ENCODE measurements at places on chromosomes 6 and 20.

DNA sequence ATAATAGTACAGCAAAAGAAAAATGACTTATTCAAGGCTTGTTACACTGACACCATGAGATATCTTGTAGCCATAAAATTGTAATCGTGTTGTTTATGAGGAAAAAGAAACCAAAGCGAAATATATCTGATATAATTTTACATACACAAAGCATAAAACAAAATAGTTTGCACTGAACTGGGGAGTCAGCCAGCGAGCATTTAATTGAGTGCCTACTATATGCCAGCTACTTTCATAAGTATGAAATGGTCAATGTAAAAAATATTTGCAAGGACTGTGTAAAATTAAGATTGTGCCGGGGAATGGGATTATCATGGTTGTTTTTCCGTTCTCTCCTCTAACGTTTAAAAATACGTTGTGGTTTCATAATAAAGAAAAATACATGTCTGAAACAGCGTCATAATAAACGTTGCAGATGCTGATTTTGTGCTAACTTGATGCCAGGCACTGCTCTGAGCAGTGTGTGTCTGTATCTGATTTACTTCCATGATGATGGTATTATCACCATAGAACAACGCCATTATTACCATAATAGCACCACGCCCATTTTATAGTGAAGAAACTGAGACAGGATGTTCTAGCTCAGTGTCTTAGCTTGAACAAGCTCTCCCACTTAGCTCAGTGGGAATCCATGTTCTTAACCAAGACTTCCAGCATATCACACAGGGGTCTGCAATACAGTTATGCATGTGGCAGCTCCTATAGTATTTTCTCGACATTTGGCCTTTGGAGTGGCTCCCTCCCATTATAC is 144.6 kb downstream of the BCAS1 start:
- DNase-seq, result no peak

- no peak for DNase-seq
Measured at GRCh38 chr6:3383525-3383924, 73.3 kb downstream of the SLC22A23 start.

DNA sequence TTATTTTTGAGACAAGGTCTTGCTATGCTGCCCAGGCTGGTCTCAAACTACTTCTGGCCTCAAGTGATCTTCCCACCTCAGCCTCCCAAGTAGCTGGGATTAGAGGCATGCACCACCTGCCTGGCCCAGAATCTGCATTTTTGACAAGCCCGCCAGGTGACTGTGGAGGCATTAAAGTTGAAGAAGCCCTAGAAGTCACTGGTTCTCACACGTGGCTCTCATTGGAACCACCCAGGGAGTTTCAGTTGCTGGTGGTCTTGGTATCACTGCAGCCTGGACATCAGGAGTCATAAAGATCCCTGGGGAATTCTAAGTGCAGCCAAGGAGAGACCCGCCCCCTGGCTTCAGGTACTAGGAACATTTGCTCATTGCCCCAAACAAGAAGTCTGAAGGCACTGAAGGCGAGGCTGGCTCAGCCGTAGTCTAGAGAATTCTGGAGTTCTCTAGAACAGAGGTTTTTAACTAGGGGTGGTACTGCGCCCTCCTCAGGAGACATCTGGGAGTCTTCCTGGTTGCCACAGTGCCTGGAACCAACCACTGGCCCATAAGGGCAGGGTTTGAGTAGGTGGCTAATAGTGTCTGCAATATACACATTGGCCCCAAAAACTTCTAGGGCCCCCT is 182.8 kb downstream of the ZMYND8 start:
- no peak for DNase-seq

- no peak for DNase-seq
Measured at GRCh38 chr6:71332012-71332411, 43.4 kb downstream of the OGFRL1 start.

DNA sequence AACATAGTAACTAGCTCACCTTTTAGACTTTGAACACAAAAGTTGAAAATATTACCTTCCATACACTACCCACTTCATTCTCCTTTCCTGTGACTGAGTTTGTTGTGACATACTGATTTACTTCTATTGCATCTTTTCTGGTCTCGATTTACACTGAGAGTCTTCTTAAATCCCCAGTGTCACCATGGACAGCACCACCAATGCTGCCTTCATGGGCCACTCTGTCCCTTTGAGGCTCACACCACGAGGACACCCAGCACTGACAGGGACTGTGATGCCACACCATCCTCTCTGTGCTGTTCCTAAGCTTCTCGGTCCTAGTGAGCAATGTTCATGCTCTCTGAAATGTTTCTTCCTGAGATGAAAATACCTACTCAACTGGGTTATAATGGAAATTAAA is 337.1 kb upstream of the IRAK1BP1 start:
- DNase-seq, result no peak

GRCh38 chr6:90350689-90351554 is 54.3 kb upstream of the BACH2 start:
- peak; percentile 88 for DNase-seq

DNA sequence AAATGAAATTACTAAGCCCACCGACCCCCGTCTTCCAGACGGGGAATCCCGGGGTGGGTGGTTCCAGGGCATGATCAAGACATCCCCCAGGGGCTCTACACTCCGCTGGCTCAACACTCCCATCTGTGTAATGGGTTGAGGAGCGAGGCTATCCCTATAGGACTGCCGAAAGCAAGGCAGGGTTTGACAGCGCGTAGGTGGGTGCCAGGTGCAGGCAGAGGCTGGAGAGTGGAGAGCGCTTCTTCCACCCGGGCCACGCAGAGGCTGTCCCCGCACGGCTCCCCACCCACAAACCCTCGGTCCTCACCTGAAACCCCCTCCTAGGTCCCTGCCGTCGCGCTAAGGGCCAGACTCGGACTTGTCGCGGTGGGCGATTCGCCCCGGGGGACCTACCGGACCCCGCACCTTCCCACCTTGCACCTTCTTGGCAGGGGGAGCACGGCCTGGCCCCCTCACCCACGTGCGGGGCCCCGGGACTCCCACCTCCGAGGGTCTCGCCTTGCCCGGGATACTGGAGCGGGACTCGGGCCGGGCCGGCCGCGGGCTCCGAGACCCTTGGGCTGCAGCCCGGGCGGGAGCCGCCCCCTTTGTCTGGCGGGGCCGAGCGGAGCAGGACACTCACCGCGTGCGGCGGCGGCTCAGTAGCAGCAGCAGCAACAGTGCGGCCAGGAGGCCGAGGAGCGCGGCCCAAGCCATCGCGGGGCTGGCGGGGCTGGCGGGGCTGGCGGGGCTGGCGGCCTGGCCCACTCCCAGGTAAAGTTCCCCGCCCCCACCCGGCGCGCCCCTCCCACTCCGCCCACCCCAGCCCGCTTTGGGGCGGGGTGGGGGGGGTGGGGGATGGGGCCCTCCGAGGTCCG is at the start of gene PTGIS:
TSS of gene PTGIS (minus strand) at position 717 of the 857 bp plus-strand sequence. CDS start at position 696, 21 bp downstream.
- no peak for DNase-seq

GRCh38 chr6:17845598-17845997 is 138.9 kb upstream of the NUP153 start:
- DNase-seq, result no peak

DNA sequence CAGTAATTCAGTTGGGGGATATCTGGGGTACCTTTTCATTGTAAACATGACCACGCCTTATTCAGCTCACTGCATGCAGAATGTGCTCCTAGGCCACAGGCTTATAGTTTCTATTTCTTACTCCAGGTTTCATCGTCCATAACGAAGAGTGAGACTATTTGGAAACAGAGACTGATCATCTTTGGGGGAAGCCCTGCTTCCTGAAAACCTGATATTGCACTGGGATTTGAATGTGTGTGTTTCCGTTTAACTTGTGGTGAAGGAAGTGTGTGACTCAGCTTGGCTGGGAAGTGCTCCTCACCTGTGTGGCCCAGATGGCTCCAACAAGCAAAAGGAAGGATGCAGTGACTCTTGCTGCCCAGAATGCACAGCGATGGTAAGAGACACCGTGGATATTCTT is 19.6 kb upstream of the LTV1 start:
- no peak for DNase-seq

DNA sequence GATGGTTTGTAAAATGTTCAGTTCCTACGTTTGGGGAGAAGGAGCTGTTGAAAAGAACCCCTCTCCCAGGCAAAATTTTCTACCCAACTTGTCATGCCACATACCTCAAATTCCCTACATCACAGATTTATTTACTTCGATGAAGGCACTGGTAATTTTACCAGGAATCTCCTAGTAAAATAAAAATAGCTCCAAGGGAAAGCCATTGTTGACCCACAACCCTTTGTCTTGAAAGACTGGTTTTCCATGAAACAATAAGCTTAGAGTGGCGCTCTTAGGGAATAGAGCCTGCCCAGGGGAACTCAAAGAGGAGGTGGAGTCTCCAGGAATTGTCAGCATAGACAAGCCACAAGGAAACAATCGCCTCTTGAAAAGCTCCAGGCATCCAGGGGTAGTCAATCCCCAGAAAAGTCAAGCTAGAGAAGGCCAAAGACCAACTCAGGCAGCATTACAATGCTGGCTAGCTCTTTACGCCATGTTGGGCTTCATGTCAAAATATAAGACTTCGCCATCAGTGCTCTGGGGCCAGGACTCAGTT is 99.2 kb upstream of the RREB1 start:
- DNase-seq, result no peak

DNA sequence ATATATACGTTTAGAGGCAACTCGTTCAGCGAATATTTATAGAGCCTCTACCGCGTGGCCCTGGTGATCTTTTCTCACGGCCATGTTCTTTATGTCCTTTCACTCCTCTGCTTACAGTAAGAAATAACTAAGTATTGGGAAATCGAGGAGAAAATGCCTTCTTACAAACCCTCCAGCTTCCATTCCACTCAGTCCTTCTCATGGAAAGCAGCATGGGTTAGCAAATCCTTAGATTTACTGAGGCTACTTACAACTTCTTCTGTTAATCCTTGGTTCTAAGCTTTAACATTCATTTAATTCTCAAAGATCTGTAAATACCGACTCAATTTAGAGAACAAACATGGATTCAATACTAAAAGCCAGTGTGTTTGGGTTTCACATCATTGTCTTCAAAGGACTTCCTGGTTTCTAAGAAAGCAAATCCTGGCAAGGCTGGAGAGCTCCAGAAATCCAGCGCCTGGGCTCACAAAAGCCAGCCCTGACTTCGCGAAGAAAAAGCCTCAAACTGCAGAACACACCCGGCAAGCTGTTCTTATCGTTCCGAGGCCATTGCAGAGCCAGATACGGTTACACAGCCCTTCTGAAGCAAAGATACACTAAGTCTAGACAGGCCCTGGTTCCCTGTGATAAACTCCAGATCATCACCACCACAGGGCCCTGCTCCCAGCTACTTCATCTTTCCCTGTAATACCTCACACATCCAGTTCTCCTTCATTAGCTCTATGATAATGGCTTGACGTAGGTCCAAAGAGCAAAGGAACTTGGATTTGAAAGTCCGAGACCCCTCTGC is 19.2 kb downstream of the AGPAT4 start:
- no peak for DNase-seq

DNA sequence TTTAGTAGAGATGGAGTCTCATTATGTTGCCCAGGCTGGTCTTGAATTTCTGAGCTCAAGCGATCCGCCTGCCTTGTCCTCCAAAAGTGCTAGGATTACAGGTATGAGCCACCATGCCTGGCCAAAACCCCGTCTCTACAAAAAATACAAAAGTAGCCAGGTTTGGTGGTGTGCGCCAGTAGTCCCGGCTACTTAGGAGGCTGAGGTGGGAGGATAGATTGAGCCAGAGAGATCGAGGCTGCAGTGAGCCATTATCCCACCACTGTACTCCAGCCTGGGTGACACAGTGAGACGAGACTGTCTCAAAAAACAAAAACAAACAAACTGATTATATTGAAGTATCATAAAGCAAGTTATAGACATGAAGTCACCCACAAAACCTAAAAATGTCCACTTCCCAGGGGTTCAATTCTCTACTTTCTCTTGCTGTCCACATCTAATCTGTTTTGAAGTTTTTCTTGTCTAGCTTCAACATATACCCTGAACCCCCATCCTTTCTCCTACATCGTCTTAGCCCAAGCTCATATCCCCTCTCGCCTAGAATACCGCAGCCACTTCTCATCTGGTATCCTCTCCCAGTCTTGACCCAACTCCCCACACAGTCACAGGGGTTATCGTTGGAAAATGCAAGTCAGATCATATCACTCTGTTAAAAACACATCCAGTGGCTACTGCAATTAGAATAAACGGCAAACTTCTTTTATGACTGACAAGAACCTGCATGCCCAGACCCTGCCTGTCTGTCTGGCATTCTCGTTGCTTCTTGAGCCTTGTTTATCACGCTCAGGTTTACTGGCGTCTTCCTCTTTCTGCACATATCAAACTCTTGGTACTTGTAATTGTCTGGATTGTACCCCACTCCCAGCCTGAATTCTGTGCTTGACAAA is 20.1 kb upstream of the NCOA3 start:
- DNase-seq, result no peak

DNA sequence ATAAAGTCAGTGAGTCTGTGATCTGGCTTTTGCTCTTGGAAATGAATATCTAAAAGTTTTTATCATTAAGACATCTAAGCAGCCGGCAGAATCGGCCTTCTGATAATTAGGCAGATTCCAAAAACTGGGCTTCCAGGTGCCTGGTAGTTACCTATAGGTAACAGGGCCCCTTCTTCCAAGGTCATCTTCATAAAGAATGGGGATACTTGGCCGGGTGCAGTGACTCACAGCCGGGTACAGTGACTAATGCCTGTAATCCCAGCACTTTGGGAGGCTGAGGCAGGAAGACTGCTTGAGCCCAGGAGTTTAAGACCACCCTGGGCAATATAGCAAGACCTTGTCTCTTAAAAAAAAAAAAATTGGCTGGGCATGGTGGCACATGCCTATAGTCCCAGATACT is 12.9 kb upstream of the RBL1 start:
- DNase-seq, result no peak

GRCh38 chr6:144715344-144715743 is 430.2 kb downstream of the UTRN start:
- DNase-seq, result no peak

DNA sequence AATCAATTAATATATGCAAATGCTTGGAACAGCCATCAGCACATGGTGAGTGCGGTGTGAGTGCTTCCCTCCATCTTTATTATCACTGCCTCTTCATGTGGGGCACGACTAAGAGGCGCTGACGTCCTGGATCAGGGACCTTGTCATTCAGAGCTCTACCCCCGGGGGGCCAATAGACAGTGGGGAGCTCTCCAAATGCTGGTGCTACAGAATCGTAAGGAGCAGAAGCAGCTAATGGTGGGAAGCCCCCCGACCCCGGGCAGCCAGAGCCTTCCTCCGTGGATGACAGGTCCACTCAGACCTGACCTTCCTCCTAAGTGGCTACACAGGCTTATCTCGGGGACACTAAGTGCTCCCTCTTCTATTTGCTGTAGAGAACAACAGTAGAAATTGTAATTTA is 257.5 kb upstream of the PMEPA1 start:
- DNase-seq, result no peak

Data from naive thymus-derived CD4-positive, alpha-beta T cell (primary cell).